ENCODE measurements at places on chromosomes 4 and X. TPM values are rescaled to one million over a fixed set of nuclear protein-coding genes. Genes with fewer than 3 reads are reported as not detected.

The SLC25A53 gene
- polyA plus RNA-seq = 15.3 TPM

DNA sequence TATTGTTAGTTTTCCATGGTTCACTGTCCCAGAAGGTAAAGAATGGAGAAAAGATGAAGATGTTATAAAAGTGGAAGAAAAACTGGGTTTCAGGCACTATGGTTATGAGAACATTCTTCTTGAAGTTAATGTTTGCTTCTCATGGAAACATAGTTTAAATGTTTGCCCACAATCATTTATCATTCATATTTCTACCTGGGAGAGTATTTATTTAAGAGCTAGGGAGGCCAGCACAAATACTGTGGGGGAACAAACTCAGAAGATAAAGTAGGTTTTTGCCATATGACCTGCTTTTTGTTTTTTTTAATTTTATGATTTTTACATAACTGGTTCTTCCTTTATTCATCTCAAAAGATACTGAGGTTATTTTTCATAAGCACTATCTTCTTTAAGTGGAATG, 96.8 kb downstream of the GC start:
- DNase-seq = no peak

DNA sequence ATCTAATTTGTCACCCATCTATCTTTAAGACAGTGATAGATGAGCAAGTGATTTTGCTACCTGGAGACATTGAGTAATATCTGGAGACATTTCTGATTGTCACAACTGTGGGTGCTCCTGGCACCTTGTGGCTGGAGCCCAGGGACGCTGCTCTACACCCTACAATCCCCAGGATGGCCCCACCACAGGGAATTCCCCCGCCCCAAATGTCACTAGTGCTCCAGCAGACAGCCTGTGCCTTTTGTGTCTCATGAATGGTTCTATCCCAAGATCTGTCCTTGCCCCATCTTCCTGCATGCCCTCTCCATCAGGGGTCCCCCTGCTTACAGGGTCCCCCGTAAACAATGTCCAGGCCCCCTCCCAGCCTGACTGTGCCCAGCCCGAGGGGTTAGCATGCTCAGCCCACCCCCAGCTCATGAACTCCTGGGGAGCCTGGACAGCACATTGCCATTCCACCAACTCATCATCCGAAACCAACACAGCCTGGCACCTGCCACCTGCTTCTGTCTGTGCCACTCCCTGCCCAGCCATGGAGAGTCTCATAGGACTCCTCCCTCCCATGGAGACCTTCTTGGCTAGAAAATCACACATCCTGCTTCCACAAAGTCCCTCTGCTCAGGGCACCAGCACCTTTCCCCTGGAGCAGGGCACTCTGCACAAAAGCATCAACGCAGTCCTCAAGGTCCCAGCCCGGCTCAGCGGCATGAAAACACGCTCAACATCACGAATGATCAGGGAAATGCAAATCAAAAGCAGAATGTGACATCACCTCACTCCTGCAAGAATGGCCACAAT, 5.7 kb downstream of the P2RY8 start:
- DNase-seq = no peak

The PRMT9 gene
- 31.2 TPM for polyA plus RNA-seq

DNA sequence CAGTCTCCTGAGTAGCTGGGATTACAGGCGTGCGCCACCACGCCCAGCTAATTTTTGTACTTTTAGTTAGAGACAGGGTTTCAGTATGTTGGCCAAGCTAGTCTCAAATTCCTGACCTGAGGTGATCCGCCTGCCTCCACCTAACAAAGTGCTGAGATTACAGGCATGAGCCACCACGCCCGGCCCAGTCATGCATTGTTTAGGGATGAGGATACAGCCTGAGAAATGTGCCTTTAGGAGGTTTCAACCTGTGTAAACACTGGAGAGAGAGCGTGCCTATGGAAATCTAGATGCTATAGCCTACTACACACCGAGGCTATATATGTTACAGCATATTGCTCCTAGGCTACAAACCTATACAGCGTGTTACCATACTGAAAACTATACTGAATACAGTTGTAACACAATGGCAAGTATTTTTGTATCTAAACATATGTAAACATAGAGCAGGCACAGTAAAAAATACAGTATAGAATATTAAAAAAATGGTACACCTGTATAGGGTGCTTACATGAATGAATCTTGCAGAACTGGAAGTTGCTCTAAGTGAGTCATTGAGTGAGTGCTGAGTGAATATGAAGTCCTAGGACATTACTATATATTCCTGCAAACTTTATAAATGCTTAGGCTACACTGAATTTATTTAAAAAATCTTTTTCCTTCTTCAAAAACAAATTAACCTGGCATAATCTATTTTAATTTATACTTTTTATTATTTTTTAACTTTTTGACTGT, 588.2 kb upstream of the ADGRL3 start:
- DNase-seq = no peak

DNA sequence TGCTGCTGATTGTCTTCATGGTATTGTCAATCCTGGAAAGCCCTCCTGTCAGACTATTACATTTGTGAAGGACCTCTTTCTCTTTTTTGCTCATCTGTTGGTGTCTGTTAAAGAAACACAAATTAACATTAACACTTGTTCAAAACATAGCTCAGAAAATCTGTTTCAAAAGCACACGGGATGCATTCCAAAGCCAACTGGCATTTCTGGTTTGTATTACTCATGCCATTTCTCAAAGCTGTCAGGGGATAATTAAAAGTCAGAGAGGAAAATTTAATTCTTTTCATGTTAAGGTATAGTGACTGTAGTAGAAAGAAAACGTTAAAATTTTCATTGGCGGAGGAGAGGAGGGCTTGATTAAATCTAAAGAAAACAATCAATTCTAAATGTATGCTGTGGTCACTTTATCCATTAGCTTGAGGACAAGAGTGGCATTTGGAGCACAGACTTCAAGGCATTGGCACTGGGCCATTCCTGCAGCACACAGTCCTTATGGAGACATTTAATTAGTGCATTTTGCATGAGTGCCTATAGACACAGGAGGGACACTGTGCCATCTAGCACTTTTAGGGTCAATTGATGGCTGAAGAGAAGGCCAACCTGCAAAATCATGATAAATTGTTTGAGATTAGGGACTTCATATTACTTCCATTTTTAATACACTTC, 21.2 kb upstream of the GLRA2 start:
- no peak for DNase-seq

DNA sequence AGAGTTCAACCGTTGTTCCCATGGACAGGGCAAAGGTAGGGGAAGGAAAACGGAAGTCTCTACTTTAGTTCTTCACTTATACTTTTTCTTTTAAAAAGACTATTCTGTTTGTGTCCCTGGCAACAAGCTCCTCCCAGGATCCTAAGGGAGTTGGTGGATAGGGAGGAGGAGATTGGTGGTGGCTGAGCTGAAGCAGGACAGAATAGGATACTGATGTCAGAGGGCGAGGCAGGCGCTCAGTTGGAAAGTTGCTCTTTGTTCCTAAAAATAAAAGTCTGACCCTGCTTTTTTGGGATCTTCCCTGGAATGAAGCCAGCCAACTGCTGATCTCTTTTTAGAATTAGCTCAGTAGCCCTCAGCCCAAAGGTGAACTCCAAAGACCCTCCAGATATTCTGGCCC, 104.7 kb downstream of the MGST2 start:
- DNase-seq = no peak

DNA sequence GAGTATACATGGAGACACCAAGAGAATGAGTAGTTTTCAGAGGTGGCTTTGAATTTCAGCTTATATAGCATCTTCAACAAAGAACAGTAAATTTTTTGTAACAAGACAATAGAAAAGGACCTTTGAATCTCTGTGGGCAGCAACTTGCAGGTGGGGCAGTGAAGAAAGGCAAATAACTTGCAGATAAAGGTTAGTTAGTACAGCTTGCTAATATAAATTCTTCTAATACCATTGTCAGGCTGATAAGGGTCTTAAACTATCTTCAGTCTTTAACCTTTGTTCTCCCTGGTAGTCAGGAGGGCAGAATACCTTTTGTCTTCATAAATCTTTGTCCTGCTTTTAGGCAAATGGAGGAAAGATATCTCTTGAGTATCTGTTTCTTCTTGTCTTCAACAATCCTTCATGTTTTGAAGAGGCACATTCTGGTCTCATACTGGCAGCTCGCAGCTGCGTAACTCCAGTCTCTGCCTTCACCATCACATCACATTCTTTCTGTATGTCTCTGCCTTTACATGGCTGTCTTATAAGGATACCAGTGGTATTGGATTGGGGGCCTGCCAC, 16.0 kb downstream of the ANXA3 start:
- DNase-seq = no peak

All from left kidney (tissue), 8 donors.